IgD-negative memory B cell (primary cell): ENCODE measurements at places on chromosomes 1 and 21. TPM values are rescaled to one million over a fixed set of nuclear protein-coding genes. Genes with fewer than 3 reads are reported as not detected.

The HFM1 gene
- polyA plus RNA-seq: not detected

The TBX19 gene
- 2.5 TPM for polyA plus RNA-seq

The KCNE2 gene
- not detected for polyA plus RNA-seq

The LCE2B gene
- not detected for polyA plus RNA-seq

The KIF26B gene
- 0.29 TPM for polyA plus RNA-seq

The RHD gene
- 0.19 TPM for polyA plus RNA-seq

The KCNJ9 gene
- not detected for polyA plus RNA-seq

The SYT11 gene
- 4.9 TPM for polyA plus RNA-seq

The TUFT1 gene
- polyA plus RNA-seq: 1.6 TPM

The KRTAP11-1 gene
- polyA plus RNA-seq: not detected

The JAM2 gene
- polyA plus RNA-seq: 0.15 TPM

The HCN3 gene
- polyA plus RNA-seq: 2.3 TPM

The SLC9C2 gene
- polyA plus RNA-seq: not detected

The RAB13 gene
- polyA plus RNA-seq: not detected

The DIO1 gene
- 0.18 TPM for polyA plus RNA-seq

The CRYZL1 gene
- 30.2 TPM for polyA plus RNA-seq

The LCE1E gene
- not detected for polyA plus RNA-seq

The CR1 gene
- polyA plus RNA-seq: 37.3 TPM

The SPRR1A gene
- polyA plus RNA-seq: not detected

The FHAD1 gene
- polyA plus RNA-seq: not detected

The NBPF15 gene
- 14.6 TPM for polyA plus RNA-seq

The CELA2A gene
- polyA plus RNA-seq: not detected

The SLFNL1 gene
- polyA plus RNA-seq: 0.20 TPM

The GJA8 gene
- not detected for polyA plus RNA-seq

The TFF3 gene
- not detected for polyA plus RNA-seq

The SV2A gene
- 0.18 TPM for polyA plus RNA-seq

The GUCA2A gene
- not detected for polyA plus RNA-seq

The DENND2C gene
- 0.25 TPM for polyA plus RNA-seq

The ZCCHC17 gene
- polyA plus RNA-seq: 32.4 TPM

The PLEKHN1 gene
- 0.14 TPM for polyA plus RNA-seq

The ARMH1 gene
- polyA plus RNA-seq: 5.6 TPM

The TLCD4 gene
- polyA plus RNA-seq: 3.1 TPM

The COP1 gene
- 33.8 TPM for polyA plus RNA-seq

The CCDC185 gene
- polyA plus RNA-seq: not detected

The C1orf185 gene
- not detected for polyA plus RNA-seq

The COL9A2 gene
- polyA plus RNA-seq: 3.0 TPM

The PTGER3 gene
- not detected for polyA plus RNA-seq

The INTS7 gene
- polyA plus RNA-seq: 14.1 TPM

The ZSWIM5 gene
- polyA plus RNA-seq: 0.14 TPM

The BEST4 gene
- polyA plus RNA-seq: 0.94 TPM

The SLC25A34 gene
- polyA plus RNA-seq: not detected

The GPR89B gene
- 15.0 TPM for polyA plus RNA-seq

The TPTE gene
- polyA plus RNA-seq: not detected

The FMO3 gene
- not detected for polyA plus RNA-seq

The PTPN22 gene
- polyA plus RNA-seq: 41.1 TPM
